ENCODE measurements at places on chromosomes 13 and 19.

GRCh38 chr19:40921005-40921897, 39.2 kb upstream of the CYP2A7 start:
- no peak for DNase-seq

GRCh38 chr13:100212904-100213553, 124.1 kb downstream of the PCCA start:
- no peak for DNase-seq

DNA sequence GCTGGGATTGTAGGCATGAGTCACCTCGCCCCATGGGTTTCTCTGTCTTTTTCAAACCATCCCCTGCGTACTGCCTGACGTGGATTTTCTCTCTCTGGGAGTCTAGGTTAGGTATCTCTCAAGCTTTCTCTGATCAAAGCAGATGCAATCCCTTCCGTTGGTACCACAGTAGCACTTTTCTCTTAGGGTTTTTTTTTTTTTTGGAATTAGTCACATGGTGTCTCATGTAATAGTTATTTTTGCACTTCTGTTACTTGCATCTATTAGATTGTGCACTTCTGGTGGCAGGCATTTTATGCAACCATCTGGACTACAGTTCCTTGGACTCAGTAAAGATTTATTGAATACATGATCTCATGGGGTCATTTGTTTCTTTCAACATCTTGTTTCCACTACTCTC, 72.1 kb downstream of the GPC6 start:
- DNase-seq: no peak

GRCh38 chr19:6706633-6706958, 13.9 kb downstream of the C3 start:
- DNase-seq: no peak

DNA sequence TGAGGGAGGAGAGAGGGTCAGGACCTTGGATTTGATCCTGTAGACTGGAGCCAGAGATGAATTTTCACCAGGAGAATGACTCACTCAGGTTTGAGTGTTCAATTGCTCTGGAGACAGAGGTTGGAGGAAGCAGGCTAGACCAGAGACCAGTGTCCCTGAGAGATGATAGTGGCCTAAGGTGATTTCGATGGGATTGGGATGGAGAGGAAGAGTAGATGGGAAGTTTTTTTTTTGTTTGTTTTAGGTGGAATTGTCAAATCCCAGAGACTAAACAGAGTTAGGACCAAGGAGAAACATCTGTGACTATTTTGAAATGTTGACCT, 2.3 kb downstream of the CEBPG start:
- no peak for DNase-seq

DNA sequence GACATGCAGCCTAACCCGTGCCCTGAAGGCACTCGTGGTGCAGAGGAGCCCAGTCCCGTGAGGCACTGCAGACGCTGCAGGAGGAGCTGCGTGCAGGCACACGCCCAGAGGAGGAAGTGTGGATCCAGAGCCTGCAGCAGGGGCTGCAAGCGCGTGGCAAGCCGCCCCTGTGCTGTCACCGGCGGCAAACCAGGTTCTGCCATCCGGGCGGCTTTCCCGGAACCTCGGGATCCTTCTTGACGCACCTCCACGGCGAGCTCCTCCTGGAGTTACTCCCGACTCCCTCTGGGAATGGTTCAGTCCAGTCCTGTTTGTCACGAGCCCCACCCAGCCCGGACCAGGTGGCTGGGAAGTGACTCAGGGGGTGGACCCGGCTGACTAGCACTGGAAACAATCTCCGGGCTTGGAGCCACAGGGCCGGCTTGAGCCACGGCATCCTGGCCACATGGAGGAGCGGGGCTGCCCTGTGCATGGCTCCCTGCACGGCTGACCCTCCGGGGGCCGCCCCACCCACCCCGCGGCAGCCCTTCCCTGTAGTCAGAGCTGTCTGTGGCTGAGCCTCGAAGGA, 10.2 kb downstream of the DPP9 start:
- DNase-seq: no peak

DNA sequence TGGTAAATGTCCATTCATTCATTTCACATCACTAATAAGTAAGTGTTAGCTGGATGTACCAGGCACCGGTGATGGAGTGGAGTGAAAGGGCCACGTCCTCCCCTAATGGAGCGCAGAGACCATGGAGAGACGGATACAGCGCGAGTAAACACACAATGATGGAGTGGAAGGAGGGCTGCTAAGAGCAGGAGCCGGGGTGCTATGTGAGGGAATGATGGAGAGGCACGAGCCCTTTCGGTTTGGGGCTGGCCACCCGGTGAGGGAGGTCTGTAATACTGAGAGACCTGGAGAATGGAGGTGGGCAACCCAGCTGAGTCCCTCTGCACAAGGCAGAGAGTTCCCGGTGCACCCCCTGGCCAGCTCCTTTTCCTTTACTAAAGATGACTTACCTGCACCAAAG, 53.7 kb downstream of the PEPD start:
- DNase-seq: no peak

DNA sequence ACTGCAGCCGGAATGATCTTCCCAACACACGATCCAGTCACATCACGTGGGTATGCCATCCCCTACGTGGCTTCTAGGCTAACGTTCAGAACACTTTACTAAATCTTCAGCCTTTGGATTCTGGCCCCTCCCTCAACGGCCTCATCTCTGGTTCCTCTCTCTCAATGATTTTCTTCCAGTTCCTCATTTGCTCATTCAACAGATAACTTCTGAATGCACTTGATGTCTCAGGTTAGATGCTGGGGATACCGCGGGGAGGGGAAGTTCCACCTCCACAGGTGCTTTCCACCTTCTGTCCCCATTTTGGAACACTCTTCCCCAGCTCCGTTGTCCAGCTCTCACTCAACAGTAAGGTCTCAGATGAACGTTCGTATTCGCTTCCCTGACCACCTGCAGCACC, 66.1 kb downstream of the ATP7B start:
- DNase-seq: no peak

DNA sequence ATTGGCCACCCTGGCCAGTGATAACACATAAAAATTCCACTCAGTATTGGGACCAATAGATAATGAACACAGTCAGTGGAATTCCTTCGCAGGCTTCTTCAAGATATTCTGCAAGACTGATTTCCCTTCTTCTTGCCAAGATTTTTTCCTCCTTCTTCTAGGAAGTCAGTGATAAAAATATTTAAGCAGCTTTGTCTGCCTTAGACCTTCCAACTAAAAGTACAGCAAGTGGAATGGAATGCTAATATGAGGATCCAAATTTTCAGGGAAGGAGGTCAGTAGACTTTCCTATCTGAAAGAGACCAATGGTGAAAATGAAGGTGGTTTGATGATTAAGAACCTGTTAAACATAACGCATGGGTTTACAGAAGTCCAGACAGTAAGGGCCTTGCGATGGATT, 9.6 kb downstream of the STARD13 start:
- no peak for DNase-seq

- peak; percentile 43 for DNase-seq
Observed at GRCh38 chr19:3365836-3366752, at the start of gene NFIC. Gene NFIC, plus strand, starts transcription at chr19:3366583. Its CDS starts 54 bp downstream, at chr19:3366637.

DNA sequence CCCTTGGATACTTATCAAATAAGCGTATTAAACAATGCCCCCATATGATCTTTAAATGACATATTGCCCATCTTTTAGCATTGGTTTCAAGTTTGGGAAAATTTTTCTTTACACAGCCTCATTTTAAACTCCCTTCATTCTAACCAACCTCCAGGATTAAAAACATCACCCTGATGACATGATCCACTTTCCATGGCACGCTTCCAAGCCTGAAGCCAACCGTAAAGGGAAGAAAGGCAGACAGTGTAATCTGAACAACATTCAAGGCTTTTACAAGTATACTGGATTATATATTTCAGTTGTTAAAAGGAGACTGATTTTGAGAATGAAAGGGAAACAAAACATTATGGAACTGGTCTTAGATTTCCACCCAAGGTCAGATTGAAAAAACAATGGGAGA, 1721.9 kb downstream of the OLFM4 start:
- no peak for DNase-seq

DNA sequence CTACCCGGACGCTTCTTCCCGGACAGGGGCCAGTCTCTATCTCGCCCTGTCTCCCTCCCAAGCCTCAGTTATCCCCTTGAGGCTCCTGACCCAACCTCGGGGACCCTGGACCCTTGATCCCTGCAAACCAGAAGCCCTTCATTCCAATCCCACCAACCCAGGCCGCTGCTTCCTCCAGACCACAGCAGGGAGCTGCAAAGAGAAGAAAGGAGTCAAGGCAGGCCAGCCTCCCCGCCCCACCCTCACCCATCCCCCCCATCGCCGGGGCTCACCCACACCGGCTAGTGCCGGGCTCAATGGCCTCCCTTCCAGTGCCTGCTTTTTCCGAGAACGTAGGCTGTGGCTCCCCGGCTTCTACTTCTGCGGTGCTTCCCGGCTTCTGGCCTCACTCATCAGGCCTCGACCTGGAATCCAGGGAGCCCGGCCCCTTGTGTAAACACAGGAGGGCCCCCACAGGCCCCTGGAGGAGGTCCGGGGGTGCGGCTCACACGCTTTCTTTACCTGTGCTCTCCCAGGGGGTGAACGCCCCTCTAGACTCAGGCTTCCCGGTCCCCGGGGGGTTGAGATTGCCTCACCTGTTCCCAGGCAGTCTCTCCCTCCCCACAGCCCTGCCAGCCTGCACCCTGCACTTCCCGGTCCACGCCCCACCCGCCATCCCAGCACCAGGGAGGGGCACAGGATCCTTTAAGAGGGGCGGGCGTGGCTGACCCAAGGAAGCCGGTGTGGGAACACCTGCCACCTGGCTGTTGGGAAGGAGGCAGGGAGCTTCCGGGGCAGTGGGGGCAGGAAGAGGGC, at the start of gene FAM83E:
Gene FAM83E (minus strand): TSS at position 641 of the 795 bp plus-strand sequence. CDS start 1,704 bp downstream, outside the sequence.
- DNase-seq: no peak

DNA sequence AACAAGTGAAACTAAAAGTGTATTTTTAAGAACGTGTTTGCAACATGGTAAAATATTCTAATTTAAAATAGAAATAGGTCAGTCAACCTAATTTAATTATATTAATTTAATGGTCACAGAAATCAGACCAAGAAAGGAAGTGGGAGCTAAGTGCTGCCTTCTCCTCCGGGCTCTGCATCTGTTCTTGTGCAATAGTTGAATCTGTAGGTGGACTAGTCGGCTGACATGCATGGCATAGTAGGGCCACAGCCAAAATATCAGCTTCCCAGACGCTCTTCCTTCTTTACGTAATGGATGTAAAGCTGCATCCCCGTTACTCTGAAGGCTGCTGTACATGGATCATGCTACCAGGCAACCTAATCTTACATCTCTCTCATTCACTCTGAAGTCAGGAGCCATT, 47.3 kb downstream of the COL4A1 start:
- no peak for DNase-seq

DNA sequence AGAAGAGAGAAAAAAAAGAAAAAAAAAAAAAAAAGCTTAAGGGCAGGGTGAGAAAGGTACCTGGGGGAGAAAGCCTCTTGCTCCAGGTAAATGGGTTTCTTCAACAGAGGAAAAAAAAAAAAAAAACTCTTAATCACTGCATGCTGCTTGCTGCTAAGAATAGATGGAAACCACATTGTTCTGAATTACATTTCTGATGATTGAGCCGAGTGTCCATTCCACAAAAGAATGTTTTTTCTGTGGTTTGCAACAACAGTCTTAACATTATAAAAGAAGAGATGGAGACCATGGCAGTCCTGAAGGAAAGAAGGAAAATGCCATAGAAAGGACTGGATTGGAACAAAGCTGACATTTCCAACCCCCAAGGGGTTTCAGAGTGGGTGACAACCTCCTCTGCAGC, 1312.7 kb downstream of the SLITRK1 start:
- DNase-seq: no peak

- no peak for DNase-seq
Observed at GRCh38 chr13:38417727-38418126, 68.1 kb downstream of the UFM1 start.

- no peak for DNase-seq
Observed at GRCh38 chr13:50911081-50911631, 1.6 kb downstream of the RNASEH2B start.

GRCh38 chr13:106314417-106314816, 221.0 kb downstream of the EFNB2 start:
- no peak for DNase-seq

- DNase-seq: no peak
Observed at GRCh38 chr13:110716247-110716515, 2.7 kb downstream of the ING1 start.

DNA sequence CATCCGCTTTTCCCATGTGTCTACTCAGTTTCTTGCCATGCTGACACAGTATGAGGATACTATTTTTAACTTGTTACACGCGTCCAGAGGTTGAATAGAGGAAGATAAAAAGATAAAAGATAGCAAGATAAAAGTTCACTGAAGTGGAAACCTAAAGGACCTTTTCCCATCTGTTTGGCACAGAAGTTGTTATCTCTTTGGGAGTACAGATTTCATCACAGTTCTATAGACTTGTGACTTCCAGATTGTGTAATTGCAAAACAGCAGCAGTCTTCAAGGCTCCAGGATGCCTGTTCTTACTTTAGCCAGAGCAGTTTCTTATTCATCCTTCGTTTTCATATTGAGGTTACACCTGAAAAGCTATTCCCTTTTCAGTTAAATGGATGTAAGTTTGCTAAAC, 369.2 kb downstream of the GPC5 start:
- no peak for DNase-seq

DNA sequence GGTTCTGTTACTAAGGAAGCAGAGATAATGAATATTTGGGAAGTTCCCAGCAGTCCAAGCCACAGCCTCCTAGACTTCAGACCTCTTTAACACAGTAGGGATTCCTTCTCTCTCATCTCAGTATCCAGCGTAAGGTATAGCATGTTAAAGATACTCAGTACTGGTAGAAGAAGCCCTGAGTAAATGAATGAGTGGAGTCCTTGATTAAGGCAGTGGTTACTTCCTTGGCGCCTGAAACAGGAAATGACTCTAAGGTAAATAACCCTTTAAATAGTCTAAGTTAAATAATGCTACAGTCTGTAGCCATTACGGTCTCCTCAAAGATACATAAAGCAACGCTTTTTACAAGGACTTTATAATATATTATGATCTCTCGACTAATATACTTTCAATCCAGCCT, 650.8 kb upstream of the MIR17HG start:
- no peak for DNase-seq

- DNase-seq: no peak
Observed at GRCh38 chr13:40362502-40362901, 303.9 kb downstream of the FOXO1 start.

GRCh38 chr13:24693862-24694471, 13.8 kb downstream of the ATP12A start:
- peak; percentile 26 for DNase-seq

DNA sequence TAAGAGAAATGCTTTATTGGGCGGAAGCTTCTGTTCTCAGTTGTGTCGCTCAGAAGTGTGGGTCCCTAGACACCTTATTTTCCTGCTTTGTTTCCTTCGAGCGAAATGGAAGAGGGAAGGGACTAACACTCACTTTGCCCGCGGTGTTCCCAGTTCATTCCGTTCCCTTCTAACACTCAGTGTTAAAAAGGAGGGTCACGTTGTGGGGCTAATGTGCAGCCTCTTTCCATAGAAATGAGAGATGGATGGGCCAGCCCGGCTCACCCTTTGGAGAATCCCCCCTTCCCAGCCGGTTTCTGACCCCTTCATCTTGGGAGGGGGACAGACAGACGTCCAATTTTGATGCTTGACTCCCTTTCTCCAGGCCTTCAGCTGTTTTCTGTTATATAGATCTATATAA, 2.3 kb downstream of the ATP11A start:
- no peak for DNase-seq
